Effector memory CD4-positive, alpha-beta T cell (primary cell): ENCODE measurements at places on chromosomes 1 and 21.

DNA sequence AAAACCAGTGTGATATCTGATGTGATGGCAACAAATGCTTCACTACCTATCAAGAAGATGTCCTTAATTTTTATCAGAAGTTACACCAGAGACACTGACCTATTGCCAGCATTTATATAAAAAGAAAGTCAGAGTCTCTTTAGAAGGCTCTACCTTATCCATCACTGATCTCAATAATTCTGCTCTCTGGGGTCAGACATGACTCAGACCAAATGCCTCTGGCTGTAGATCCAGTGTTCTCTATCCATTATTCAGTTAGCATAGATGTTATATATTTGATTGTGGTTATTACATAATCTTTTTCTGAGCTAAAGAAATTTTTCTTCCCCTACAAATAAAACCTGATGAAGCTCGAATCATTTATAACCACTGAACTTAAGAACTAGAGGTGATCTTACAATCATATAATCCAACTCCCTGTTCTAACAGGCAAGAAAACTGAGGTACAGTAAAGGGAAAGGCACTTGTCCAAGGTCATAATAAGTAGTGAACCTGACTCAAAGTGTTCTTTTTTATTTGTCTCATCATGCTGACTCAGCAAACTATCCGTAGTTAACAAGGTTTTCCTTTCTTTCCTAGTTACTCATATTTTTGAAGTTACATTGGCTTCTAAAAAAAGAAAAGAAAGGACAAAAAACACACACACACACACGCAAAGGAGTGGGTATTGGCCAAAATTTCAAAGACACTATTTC is 43.6 kb upstream of the ESRRG start:
- no peak for DNase-seq

DNA sequence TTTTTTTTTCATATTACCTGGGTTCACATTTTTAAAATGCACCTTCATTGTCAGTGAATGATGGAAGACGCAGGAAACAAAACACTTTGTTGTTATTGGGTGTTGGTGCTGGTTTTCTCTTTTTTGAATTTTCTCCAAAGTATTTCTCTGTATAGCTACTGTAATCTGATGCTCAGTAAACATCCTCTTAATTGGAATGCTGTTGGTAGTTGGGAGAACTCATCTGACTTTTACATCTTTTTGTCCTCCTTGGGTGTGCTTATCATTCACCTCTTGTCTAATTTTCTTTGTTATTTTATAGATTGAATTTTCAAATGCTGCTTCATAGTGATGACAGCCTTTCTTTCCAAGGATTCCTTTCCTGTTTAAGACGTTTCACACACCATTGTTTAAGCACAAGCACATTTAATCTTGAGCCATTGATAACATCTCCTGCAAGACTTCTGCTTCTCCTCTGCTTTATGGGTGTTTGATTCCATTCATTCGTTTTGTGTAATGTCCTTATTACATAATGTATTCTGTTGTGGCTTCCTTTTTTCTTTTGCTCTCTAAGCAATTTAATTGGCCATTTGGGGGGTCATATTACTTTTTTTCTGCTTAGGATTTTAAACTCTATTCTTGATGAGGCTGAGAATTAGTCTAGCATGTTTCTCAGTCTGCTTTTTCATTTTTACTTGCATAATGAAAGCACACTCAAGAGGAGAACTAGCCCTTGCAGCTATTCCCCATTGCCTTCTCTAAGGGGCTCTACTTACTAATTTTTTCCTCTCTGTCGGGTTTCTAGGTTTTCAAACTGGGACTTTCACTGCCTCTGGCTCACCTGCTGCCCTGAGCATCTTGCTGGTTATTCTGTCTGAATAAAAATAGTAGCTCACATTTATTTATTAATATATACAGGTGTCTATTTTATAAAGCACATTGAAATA is 42.0 kb upstream of the CD34 start:
- no peak for DNase-seq

GRCh38 chr1:224168859-224169380 is 14.1 kb upstream of the DEGS1 start:
- DNase-seq, result no peak

DNA sequence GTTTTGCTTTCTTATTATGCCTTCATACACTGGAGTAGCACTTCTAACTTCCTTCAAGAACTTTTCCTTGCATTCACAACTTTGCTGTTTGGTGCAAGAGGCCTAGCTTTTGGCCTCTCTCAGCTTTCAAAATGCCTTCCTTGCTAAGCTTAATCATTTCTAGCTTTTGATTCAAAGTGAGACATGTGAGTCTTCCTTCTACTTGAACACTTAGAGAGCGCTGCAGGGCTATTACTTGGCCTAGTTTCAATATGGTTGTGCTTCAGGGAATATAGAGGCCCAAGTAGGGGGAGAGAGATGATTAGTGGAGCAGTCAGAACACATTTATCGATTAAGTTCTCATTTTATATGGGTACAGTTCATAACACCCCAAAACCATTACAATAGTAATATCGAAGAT is 12.4 kb downstream of the ANGEL2 start:
- DNase-seq, result no peak

DNA sequence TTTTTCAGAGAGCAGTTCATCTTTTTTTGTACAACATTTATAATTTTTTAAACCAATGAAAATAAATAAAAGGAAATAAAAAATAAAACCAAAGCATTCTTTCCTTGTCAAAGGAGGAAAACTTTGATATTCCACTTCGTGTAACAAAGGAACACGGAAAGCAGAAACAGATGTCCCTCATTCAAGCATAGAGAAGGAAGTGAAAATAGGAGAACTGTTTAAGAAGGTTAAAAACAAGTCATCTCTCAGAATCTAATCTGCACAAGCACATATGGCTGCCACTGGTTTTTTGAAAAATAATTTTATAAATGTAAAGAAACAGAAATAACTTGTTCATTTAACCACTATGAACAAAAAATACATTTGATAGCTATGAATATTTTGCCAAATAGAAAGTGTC is 35.9 kb upstream of the ZNF644 start:
- DNase-seq, result no peak

GRCh38 chr1:44934791-44935190 is 51.6 kb downstream of the EIF2B3 start:
- no peak for DNase-seq

DNA sequence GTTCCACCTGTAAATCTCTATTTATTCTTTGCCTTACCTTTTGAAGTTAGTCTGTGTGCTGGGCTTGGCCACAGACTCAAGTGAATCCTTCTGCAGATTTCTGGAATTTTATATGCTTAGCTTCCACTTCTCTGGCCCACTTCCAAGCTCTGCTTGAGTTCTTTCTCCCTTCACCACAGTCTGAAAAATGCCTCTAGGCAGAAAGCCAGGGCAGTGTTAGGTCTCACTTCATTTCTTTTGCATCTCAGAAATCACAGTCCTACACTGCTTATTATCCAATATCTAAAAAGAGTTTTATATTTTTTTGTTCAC is 48.9 kb downstream of the INKA2 start:
- DNase-seq, result no peak

DNA sequence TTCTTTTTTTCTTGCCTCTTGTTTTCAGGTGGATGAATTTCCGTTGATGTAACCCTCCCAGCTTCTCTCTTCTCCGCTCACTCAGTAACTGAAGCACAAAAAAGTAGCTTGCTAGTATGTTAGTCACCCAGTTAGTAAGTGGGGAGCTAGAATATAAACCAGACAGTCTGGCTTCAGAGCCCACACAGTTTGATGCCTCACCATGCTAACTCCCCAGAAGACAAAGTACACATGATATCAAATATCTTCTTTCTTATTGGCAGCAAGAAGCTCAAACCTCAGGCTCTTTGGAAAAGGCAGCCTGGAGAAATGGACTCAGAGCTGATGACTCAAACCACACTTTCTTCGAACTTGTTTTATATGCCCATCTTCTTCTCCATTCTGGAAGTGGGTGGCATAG is 187.5 kb upstream of the PLXNA2 start:
- no peak for DNase-seq

DNA sequence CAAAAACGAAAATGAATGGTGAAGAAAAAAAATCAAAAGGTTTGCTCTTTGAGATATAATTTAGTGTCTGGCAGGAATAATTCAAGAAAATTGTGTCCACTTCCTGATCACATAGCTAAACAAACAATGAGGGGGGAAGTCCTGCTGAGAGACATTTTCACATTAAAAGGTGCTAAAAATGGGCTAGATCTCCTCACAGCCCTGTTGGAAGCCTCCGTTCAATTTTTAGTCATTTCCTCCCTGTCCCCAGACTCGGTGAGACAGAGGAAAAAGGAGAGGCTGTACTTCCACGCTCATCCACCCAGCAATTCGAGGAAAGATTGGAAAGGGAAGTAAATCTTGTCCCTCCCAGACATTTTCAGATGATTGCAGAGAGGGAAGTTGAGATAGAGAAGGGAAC is 103.7 kb downstream of the BARHL2 start:
- no peak for DNase-seq

- DNase-seq, result no peak
These were observed 60.1 kb upstream of the USP24 start for GRCh38 chr1:55275151-55275748.

- DNase-seq, result no peak
These were observed 57.2 kb downstream of the DNAI4 start for GRCh38 chr1:66867501-66867900.

DNA sequence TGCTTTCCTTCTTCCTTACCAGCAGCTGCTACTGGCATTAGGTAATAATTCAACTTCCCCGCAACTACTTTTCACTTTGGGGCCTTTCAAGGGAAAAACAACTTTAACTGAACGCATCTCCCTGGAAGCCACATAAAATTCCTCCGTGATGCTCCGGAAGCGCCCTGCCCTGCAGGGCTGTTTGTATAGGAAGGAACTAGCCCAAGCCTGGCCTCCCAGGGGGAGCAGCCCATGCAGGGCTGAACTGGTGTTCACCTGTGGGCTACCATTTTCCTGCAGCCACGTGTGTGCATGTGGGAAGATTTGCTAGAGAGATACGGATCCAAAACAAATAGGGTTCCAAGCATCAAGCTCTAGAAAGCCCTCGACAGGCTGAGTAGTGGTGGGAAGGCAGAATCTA is 14.4 kb downstream of the CLDN14 start:
- DNase-seq, result no peak

GRCh38 chr1:48230236-48230635 is 7.7 kb downstream of the SLC5A9 start:
- no peak for DNase-seq

DNA sequence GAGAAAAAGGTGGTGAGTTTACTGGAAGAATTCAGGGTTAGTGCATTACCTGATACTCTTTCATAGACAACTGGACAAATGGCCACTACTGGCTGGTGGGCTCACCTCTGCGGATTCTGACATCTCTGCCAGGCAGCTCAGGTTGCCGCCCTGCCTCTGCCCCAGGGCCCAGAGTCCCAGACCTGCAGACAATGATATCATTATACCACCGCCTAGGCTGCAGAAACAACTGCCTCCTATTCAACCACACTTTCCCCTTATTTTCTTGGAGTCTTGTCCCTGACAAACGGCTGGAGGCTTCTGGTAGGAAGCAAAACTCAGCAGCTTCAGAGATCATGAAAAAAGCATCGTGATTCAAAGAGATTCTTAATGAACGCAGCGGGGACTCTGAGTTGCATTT is 37.0 kb downstream of the IRF2BP2 start:
- DNase-seq, result no peak

- DNase-seq, result no peak
These were observed 40.7 kb upstream of the ETS2 start for GRCh38 chr21:38765056-38765455.

DNA sequence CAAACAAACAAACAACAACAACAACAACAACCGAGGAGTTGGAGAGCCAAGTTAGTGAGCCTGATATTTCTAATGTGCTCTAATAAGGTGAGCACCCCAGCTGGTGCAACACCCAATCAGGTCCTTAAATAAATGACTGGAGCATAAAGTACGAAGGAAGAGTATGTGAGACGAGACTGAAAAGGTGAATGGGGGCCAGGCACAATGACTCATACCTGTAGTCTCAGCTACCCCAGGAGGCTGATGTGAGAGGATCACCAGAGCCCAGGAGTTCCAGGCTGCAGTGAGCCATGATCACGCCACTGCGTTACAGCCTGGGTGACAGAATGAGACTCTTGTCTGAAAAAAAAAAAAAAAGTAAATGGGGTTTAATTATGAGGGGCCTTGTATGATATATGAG is 152.0 kb upstream of the ZRANB2 start:
- DNase-seq, result no peak

DNA sequence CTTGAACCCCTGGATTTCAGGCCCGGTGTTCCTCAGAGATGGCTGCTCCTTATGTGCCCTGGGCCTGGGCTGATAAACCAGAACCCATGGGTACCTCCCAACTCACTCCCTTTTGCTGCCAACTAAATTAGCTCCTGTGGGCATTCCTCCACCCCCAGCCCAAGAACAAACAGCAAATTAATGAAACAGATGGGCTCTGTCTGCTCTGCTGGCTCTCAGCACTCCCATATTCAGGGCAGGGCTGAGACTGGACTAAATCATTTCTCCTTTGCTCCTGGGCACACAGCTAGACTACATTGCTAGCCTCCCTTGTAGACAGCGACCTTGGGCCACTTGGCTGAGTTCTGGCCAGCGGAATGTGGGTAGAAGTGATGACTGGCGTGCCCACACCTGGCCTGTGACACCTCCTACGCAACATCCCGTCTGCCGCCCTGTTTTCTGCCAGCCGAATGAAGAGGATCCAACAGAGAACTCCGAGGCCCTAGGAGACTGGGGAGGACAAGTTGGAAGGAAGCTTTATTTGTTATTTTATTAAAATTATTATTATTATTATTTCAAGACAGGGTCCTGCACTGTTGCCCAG is 101.9 kb upstream of the DISP3 start:
- no peak for DNase-seq

DNA sequence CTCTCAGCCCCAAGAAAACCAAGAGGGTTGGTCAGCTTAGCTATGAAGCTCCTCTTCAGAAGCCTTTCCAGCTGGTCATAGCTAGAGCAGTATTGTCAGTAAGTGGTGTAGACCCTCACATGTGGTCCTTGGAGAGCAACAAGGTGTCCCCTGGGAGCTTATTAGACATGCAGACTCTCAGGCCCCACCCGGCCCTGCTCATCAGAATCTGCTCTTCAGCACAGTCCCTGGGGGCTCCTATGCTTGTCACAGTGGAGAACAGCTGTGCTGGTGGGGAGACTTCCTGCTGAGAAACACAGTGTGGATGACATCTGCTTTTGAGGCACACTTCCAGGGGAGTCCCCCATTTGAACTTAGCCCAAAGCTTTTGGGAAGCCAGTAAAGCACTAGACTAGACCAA is 21.9 kb upstream of the NEK2 start:
- DNase-seq, result no peak

- DNase-seq, result no peak
These were observed 544.4 kb upstream of the CXADR start for GRCh38 chr21:16968436-16968835.

- DNase-seq, result no peak
These were observed 50.2 kb downstream of the KCNJ6 start for GRCh38 chr21:37866027-37866426.

GRCh38 chr1:93033785-93034184 is 45.3 kb upstream of the MTF2 start:
- DNase-seq, result no peak

DNA sequence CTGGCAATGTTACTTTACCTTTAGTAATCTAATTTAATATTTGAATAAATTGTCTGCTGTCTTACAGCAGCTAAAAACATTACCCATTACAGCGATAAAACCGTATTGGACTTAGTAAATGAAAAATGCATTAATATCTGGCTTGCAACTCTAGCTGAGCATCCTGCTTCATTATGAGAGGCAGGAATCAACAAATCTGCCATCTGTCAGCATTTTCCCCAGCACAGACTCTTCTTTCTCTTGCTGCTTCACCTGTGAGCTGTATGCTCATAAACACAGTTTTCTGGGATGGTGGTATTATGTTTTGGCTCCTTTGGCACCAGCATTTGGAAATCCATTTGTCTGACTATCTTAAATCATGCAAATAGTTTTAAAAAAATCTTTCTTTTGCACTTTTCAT is 487.1 kb downstream of the KCNT2 start:
- no peak for DNase-seq
